Activated CD4-positive, alpha-beta T cell treated with anti-CD3 and anti-CD28 coated beads, Interleukin-2, amount 50 U/mL, for 24 hours (primary cell): ENCODE measurements at places on chromosomes 1 and 21.

DNA sequence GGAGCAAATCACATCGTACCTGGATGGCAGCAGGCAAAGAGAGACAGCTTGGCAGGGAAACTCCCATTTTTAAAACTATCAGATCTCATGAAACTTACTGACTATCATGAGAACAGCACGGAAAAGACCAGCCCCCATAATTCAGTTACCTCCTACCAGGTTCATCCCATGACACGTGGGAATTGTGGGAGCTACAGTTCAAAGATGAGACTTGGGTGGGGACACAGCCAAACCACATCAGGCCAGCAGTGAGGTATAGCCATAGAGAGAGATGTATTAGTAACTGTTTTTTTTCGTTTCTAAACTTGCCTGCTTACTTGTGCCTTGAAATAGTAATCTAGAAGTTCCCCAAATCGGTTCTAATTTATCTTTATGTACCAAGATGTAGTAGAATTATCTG lies 48.9 kb downstream of the AK4 start:
- DNase-seq: no peak

- no peak for DNase-seq
These were observed 32.9 kb downstream of the GADD45A start for GRCh38 chr1:67717876-67718275.

DNA sequence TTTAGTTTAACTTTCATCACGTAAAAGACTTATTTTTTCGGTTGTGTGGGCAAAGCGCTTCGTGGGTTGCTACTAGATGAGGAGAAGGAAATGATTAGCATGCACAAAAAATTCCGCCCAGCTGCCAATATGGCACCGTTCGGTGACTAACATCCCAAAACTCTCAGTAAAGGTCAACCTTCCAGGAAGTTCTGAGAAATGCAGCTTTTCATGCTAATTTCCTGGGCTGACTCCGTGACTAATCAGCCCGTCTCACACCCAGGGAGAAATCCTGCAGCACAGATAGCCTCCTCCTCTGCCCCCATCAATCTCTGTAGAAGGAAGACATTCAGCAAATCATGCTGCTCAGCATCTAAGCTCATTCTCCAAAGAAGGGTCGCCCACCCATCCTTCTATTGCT lies 34.1 kb downstream of the TMCO4 start:
- DNase-seq: no peak

- no peak for DNase-seq
These were observed 11.4 kb downstream of the AMPD2 start for GRCh38 chr1:109630898-109631512.

- DNase-seq: no peak
These were observed 41.5 kb upstream of the MRPS6 start for GRCh38 chr21:34031835-34032370.

- no peak for DNase-seq
These were observed 6.0 kb upstream of the KRTAP8-1 start for GRCh38 chr21:30818837-30819610.

- no peak for DNase-seq
These were observed 13.8 kb downstream of the LRRC39 start for GRCh38 chr1:100164216-100164615.

- no peak for DNase-seq
These were observed 52.7 kb upstream of the SYT6 start for GRCh38 chr1:114206392-114206791.

- no peak for DNase-seq
These were observed 71.5 kb downstream of the CLCA4 start for GRCh38 chr1:86618358-86618757.

DNA sequence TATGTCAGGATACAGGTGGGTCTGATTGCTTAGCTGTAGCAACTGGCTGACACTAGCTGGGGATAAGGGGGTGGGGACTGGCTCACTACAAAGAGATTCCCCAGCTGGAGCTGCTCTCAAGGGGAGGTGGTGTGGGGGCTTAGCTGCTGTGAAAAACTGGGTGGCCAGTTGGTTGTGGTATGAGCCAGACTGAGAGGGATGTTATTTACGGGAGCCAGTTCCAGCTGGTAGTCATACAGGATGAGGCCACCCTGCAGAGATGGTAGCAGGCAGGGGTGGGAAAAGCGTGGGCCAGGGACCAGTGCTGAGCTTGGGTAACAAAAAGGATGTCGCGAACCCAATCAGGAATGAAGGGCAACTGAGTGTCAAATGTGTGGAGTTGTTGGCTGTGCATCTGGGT lies 204.0 kb upstream of the C21orf91 start:
- DNase-seq: no peak

DNA sequence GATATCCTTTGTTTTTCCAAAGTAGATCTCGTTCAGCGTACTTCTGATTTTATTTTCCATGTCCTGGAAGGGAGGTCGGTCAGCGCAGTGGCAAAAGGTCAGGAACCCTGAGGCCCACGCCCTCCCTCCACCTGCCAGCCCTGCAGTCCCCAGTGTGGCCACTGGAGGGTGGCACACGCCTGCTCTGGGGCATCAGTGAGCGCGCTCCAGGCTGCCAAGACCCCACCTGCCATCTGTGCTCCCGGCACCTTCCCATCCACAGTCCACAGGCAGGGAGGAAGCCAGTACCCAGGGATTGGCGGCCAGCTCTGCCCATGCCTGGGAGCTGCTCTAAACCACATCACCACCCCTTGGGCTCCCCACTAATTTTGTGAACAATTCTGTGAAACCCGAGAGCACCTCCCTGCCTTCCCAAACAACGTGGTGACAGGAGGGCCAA lies 32.3 kb downstream of the SLC66A1 start:
- peak; percentile 16 for DNase-seq

- no peak for DNase-seq
These were observed 174.6 kb downstream of the RWDD3 start for GRCh38 chr1:95408507-95409136.

DNA sequence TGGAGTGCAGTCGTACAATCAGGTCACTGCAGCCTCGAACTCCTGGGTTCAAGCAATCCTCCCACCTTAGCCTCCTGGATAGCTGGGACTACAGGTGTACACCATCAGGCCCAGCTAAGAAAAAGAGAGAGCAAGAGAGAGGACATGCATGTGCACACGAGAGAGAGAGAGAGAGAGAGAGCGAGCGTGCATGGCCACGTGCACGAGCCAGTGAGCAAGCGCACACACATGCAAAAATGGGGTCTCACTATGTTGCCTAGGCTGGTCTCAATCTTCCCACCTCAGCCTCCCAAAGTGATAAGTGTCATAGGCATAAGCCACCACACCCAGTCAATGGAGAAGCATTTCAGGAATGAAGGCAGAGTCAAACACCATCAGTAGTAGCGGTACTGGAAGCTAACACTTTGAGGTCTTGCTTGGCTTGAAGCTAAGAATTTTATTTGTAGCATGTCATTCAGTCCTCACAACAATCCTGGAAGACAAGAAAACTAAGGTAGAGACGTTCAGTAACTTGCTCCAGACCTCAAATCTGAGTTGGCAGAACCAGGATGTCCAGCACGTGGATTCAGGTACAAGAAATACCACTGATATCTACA lies 14.5 kb downstream of the GNB1 start:
- no peak for DNase-seq

DNA sequence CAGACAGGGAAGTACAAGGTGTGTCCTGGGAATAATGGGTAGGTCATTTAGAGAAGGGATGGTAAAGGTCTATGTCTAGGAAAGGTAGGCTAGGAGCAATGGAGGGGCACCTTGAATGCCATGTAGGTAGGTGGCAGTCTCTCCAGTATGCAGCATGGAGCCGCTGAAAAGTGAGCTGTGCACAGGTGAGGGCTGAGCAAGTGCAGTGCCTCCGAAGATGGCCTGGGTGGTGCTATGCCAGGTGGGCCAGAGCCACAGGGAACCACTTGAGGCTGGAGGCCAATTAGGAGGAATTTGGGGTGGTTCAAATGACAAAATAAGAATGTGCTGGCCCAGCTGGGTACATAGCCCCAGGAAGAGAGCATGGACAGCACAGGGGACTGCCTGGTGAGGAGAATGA lies 25.0 kb downstream of the RNU5D-1 start:
- no peak for DNase-seq

DNA sequence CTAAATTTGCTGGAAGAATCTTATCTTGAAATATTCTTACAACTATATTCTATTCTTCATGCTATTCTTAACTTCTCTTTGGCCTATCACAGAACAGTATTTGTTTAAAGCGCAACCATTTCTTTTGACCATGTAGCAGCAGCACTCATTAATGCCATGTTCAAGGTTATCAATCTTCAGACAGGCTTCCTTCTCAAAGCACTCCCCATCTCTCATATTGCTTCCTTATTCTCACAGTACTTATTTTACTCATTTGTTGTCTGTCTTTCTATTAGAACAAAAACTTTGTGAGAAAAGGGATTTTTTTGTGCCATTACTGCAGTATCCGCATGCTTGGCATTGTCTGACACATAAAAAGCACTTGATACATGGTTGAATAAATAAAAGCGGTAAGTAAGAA lies 89.7 kb downstream of the ATP1B1 start:
- DNase-seq: no peak

DNA sequence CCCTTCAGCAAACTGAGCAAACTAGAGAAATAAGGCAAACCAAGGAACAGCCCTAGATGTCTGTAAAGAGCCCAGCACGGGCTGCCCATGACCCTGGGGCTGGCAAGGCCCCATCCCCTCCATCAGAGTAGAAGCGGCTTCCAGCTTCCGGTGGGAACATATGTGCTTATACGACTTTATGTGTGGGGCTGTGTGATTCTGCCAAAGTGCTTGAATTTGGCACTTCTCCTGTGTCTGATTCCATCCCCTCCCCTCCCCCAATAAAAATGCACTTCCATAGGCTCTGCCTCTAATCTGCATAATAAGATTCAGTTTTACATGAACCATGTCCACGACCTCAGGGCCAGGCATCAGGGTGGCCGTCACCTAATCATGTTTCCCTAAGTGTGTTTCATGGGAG lies 236.6 kb downstream of the DSCAM start:
- DNase-seq: no peak

DNA sequence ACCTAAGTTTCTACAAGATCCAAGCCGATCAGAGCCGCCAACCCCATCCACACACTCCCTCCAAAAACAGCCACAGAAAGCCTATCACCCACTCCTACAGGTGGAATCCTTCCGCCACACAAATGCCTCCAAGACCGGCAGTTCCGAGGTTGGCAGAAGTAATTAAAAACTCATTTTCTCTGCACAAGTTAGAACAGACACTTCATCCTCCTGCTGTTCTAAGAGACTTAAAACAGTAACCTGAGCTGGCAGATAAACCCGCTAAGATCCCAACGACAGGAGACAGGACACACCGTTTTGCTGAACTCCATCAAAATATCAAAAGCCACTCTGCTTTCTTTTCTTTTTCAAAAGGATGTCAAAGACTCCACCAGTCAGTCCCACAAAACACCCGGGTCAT lies 2.8 kb downstream of the SSBP3 start:
- no peak for DNase-seq

DNA sequence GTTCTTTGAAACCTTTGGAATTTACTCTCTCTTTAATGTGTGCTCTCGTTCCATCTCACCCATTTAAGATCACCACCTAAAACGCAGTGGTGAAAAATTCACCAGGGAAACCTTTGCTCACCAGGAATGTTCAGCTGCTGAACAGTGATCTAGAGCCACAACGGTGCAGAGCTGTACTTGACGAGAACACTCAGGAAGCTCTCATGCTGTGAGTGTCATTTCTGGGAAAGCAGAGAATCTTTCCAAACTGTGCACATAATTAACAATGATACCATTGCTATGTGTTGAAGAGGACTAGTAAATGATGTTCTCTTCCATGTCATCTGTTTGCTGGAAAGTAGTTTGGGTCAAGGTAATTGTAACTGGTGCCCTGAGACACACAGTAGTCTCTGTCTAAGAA lies 117.1 kb downstream of the ZZZ3 start:
- DNase-seq: no peak

DNA sequence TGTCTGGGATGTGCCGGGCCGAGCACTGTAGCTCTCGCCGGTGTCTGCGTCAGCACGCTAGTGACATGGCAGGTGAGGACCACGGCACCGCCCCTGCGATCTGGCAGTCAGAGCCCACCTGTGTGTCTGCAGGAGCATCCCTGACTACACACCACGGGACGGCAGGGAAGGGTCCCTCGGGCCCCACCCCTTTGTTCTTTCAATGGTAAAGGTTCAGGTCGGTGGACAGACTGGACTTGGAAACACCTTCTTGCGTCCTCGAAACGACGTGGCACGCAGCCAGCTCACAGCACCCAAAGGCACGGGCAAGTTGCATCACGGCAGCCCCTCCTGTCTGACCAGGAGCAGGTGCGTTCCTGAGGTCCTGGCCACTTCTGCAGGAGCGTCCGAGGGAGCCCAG lies 3.7 kb upstream of the SAMD11 start:
- DNase-seq: no peak

GRCh38 chr1:149937759-149938158 lies 1.1 kb upstream of the MTMR11 start:
- peak; percentile 34 for DNase-seq

DNA sequence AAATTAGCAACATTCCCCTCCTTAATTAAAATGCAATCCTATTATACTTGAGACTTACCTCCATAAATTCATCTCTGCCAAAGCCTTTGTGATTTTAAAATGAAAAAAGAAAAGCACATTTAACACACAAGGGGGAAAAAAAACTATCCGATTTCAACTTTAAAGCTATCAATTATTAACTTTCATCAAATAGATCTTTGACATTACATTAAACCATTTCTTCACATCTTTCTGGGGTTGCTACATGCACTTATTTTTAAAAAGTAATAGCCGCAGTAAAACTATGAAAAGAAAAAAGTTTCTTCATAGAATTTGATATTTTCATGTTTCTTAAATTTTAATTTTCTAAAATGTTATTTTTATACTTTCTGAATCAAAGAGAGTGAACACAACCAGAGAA lies 71.0 kb downstream of the EVI5 start:
- DNase-seq: no peak

- no peak for DNase-seq
These were observed 45.9 kb downstream of the WDR4 start for GRCh38 chr21:42833439-42833815.

DNA sequence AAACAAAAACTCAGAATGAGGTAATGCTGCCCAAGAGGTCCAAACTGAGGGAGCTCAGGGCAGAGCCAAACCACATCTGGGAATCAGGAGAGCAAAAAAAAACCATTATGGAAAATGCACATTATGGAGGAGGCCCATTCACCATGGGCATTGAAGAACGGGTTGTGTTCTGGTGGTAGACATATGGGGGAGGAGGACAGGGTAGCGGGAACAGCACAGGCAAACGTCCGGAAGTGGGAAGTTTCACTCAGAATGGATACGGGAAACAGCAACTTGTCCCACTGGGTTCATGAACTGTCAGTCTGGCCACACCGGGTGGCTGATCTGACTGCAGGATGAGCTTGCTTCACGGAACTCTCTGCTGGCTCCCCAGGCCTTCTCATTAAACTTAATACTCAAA lies 139.7 kb downstream of the RRAGC start:
- no peak for DNase-seq
